ENCODE measurements at places on chromosomes 12 and 14.

DNA sequence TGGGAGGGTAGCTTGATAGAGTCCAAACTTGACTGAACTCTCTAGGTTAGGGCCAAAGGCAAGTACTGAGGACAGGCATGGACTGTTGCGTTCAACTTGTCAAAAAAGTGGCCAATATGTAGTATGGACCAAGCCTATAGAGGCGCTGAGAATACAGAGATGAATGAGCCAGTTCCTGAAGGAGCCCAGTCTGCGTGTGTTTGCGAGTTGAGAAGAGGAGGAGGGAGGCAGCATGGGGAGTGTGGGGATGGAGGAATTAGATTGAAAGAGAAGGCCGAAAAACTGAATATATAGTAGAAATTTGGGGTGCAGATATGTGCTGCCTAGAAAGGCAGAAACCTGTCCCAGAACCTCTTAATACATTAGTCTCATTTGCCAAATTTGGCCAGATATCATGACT lies 412.4 kb downstream of the PCNX1 start:
- DNase-seq, result no peak

GRCh38 chr12:33752854-33753253 lies 269.4 kb upstream of the ALG10 start:
- DNase-seq, result no peak

- peak; percentile 40 for DNase-seq
Observed at GRCh38 chr14:52124791-52125684, 56.2 kb upstream of the NID2 start.

- DNase-seq, result no peak
Observed at GRCh38 chr12:108918960-108919642, 39.2 kb downstream of the DAO start.

DNA sequence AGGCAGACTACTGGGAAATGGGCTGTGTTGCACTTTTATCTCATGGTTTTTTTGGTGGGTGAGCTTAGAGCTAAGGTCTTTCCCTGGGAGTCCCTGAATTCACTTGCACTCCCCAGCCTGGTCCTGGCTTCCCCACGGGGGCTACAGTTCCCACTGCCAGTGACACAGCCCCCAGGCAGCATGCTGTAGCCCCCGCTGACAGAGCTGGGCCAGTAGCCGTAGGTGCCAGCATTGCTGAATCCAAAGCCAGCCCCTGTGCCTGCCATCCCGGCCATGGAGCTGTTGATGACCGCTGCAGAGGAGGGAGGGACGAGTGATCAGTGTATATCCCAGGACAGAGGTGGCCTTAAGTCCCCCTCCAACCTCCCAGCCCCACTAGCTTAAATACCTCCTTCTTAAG lies 6.9 kb upstream of the KRT72 start:
- DNase-seq, result no peak

DNA sequence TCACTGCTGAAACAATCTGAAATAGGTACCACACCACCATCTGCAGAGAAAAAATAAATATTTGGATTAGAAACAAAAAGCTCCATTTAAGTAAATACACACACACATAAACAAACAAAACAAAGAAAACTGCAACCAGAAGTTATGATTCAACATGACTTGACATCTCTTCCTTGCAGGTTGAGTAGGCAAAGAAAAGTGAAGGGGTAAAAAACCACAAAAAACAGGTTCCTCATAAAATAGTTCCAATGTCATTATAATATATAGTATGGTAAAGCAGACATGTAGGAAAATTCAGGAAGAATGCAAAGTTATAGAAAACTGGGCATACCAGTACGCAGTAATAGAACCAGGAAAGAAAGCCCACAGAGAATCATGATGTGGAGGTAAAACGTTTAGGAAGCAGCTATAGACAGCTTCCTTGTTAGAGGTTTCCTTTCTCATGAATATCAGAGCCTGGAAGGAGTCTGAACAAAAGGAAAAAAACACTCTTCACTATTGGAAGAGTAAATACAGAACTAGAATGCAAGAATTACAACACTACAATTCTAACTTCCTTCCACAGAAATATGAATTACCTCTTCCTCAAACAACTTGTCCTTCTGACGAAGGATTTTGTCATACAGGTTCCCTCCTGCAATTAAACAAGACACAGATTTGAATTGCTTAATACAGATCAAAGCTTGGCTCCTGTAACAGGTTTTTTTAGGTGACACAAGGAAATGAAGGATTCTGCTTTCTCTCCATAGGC lies 6.1 kb downstream of the NEK9 start:
- no peak for DNase-seq

GRCh38 chr12:104750061-104750460 lies 208.0 kb downstream of the SLC41A2 start:
- no peak for DNase-seq

DNA sequence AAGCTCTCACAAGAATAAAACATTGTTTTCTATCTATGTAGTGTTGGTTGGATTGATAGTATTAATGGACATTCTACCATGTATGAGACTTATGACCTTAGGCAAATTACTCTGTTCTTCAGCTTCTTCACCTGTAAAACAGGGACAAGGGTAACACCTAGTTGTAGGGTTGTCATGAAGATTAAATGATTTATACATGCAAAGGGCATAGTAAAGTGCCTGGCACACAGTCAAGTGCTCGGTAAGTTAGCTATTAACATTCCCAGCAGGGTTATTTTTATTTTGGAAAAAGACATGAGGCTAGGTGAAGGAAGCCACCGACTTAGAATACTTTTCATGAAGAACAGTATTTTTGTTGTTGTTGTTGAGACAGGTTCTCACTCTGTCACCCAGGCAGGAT lies 71.2 kb upstream of the PLXNC1 start:
- no peak for DNase-seq

- DNase-seq, result no peak
Observed at GRCh38 chr12:64580681-64581080, 29.6 kb upstream of the RASSF3 start.

DNA sequence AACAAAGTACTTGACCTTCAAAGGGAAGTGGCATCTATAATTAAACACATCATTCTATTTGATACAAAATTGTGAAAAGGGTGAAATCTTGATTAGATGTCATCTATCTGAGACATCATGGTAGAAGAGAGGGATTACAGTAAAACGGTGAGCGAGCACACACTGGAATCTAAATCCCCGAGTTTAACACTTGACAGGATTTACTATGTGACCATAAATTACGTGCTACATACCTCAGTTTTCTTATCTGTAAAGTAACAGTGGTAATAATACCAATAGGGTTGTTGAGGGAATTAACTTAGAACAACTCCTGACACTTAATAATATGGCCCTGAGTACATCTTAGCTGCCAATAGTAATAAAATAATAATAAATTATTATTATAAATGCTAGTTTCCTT lies 13.3 kb downstream of the USP44 start:
- DNase-seq, result no peak
